ENCODE measurements at places on chromosomes 7 and 10. TPM values are rescaled to one million over a fixed set of nuclear protein-coding genes. Genes with fewer than 3 reads are reported as not detected.

Gene THNSL1
- 3.0 TPM for total RNA-seq

Gene MALRD1
- total RNA-seq, result not detected

- DNase-seq, result no peak
These were observed 136.7 kb downstream of the PDE1C start for GRCh38 chr7:31933481-31933880.

GRCh38 chr10:10847387-10847786, 170.3 kb upstream of the CELF2 start:
- DNase-seq, result no peak

DNA sequence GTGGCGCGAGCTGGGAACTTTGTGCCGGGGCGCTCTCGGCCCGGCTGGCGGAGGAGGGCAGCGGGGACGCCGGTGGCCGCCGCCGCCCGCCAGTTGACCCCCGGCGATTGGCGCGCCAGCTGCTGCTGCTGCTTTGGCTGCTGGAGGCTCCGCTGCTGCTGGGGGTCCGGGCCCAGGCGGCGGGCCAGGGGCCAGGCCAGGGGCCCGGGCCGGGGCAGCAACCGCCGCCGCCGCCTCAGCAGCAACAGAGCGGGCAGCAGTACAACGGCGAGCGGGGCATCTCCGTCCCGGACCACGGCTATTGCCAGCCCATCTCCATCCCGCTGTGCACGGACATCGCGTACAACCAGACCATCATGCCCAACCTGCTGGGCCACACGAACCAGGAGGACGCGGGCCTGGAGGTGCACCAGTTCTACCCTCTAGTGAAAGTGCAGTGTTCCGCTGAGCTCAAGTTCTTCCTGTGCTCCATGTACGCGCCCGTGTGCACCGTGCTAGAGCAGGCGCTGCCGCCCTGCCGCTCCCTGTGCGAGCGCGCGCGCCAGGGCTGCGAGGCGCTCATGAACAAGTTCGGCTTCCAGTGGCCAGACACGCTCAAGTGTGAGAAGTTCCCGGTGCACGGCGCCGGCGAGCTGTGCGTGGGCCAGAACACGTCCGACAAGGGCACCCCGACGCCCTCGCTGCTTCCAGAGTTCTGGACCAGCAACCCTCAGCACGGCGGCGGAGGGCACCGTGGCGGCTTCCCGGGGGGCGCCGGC, 870 bp downstream of the FZD1 start:
- no peak for DNase-seq

DNA sequence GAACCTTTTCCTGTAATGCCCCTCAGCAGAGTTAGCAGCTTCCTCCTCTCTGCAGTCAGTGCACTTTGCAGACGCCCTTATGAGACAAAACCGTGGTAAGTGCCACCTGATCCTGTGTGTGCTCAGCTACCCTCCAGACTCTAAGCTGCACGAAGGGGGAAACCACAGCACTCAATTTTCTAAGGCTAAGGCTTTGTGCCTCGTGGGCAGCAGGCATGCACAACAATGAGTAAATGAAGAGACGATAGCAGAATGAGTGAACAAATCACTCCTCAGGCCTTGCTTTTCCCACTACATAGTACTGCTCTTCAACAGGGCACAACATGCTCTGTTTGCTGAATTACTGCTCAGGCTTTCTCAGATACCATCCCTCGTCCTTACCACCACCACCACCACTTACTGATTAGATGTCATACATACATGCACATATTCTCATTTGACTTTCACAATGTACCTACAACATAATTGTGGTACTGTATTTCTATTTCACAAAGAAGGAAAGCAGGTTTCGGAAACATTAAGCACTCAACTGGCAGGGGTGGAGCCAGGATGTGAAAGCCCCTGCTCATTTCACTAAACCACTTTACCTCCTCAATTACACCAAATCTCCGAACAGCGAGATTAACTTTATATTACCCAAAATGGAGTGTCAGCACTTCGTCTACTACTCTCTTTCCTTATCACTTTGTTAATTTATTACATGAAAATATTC, 85.4 kb downstream of the ICA1 start:
- DNase-seq, result no peak

All from Panc1 (cell line).